ENCODE measurements at places on chromosomes 7 and 10.

- DNase-seq: no peak
Observed at GRCh38 chr7:3259711-3260400, 41.2 kb upstream of the SDK1 start.

GRCh38 chr10:68346774-68347173 lies 14.0 kb upstream of the PBLD start:
- no peak for DNase-seq

- peak; percentile 44 for DNase-seq
Observed at GRCh38 chr10:133110133-133110532, 22.4 kb downstream of the ADGRA1 start.

DNA sequence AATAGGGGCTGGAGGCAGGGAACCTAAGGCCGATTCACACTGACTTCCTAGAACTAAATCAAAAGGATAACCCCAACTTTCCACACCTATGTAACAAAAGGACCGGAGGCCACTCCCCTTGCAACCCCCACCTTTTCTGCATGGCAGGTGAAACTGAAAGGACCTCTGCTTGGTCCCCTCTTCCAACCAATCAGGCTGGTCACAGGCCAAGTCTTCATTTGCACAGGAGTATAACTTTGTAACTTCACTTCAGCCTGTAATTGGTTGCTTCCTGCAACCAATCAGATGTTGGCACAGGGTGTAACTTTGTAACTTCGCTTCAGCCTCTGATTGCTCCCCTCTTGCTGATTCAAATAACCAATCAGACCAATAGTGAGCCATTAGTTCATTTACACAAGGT lies 190.0 kb downstream of the FAM107B start:
- DNase-seq: no peak

DNA sequence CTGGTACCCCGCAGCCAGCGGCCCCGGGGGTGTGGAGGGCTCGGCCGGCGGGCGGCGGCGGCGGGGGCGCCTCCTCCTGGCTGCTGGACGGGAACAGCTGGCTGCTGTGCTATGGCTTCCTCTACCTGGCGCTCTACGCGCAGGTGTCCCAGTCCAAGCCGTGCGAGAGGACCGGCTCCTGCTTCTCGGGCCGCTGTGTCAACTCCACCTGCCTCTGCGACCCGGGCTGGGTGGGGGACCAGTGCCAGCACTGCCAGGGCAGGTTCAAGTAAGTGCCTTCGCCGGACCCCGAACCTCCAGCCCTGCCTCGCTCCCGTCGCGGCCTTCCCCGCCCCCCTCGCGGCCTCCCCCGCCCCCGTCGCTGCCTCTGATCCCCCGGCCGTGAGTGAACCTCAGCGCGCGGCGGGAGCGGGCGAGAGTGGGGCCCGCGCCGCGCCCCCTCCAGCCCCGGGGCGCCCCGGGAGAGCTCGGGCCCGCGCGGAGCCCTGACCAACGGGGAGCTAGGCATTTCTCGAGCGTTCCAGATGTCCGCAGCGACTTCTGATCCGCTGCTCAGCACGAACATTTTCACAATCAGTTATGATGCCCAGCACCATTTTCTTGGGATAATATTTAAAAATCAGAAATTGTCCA lies 727 bp downstream of the ATRNL1 start:
- peak; percentile 12 for DNase-seq

DNA sequence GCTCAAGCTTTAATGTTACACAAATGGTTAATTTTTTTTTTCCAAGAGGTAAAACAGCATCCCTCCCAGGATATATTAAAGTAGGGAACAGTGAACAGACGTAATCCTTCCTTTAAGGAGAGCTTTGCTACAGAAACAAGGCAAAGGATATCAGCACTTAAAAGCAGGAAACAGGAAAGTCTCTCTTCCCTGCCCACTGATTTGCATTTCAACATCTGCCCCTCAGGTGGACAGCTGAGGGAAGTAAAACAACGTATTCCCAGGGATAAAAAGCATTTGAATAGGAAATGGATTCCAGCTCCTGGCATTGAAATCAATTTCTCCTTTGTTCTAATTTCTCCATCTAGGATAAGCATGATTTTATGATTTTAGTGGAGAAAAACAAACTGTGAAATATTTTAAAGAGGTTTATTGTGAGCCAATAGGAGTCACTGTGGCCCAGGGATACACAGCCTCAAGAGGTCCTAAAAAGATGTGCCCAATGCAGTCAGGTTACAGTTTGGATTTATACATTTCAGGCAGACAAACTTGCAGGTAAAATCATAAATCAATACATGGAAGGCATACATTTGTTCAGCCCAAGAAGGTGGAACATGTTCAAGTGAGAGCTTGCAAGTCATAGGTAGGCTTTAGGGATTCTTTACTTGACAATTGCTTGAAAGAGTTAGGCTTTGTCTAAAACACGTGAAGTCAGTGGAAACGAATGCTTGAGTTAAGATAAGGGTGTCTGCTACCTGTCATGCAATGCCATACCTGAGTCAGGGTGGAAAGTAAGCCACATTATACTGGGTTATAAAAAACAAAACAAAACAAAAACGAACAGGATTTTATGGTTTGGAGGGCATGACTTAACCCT lies 286.2 kb upstream of the VWC2 start:
- DNase-seq: no peak

DNA sequence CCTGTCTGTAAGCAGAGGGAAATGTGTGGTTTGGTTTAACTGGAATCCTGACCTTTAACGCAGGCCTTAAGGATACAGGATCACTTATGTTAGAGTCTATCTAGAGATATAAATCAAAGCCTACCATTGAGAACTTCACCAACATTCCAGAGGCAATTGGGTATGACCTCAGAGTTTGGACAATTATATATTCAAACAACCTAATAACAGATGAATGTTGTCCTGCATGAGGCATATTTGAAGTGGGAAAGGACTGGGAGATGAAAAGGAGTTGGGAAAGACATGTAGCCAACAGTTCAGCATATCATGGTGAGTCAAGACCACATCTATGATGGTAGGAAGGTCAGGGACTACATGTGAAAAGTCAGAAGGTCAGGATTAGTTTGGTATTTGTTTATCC lies 274.2 kb downstream of the DOCK4 start:
- no peak for DNase-seq

DNA sequence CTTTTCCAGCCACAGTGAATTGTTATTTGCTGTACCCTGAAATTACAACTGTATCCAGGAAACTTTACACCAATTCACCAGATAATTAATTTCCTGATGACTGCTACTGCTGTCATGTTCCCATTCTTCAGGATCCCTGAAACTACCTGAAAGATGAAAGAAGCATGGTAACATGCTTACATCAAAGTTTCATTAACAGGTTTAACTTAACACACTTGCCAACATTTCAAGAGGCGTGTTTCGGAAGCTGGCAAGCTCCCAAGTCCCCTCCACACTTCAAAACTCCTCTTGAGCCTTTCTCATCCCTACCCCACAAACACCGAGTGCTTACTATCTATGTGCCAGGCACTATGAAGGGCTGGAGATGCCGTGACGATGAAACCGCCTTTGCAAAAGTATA lies 88.6 kb downstream of the MPP7 start:
- no peak for DNase-seq

- peak; percentile 44 for DNase-seq
Observed at GRCh38 chr7:43834463-43835251, 34.7 kb downstream of the MRPS24 start.

GRCh38 chr10:100710151-100710871 lies 35.1 kb upstream of the PAX2 start:
- no peak for DNase-seq

DNA sequence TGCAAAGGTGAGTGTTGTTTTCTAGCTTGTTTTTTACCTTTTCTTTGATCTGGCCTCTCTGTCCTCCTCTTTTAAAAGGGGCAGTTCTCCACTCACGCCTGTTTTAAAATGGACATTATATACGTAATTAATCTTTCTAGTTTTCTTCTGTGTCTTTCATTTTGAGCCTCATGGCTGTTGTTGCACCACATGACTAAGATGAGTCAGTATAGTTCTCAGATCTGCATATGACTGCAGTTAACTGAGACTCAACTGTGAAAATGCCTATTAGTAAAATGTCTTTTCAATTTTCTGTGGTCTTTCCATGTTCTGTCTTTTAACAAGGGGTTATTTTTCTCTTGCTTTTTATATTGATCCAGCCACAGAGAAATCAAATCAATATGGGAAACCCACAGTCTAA lies 296.1 kb downstream of the CDK14 start:
- DNase-seq: no peak

DNA sequence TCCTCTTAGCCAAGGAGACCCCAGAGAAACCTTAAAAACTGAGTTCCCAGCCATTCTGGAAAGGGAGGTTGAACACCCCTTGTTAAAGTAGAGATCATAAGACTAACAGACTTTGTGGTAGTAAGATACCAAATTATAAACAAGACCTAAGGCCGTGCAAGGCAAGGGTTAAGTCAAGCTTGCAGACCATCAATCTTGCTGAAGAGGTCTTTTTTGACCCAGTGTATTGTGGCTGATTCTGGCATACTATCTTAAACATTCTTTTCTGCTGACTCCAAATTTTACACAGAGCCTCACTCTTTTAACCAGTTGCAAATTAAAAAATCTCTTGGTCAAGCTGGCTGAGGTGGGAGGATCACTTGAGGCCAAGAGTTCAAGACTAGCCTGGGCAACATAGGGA lies 1.2 kb upstream of the TBRG4 start:
- no peak for DNase-seq

GRCh38 chr7:126657599-126658358 lies 595.0 kb downstream of the GRM8 start:
- DNase-seq: no peak

DNA sequence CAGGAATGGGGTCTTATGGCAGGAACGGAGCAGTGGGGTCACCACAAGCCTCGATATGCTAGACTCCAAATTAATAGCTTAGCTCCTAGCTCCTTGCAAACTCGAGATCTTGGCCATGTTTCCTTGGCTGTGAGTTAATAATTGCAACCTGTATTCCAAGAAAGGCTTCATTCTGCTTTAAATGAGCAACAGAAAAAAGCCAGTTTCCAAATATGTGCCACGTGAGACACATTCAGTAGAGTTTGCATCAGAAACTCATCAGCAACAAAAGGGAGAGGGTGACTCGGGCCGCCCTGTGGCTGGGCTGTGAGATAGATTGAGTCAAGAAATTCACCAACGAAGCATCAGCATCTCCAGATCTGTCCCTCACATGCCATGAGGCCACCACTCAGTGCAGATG lies 112.0 kb downstream of the NPTX2 start:
- DNase-seq: no peak

DNA sequence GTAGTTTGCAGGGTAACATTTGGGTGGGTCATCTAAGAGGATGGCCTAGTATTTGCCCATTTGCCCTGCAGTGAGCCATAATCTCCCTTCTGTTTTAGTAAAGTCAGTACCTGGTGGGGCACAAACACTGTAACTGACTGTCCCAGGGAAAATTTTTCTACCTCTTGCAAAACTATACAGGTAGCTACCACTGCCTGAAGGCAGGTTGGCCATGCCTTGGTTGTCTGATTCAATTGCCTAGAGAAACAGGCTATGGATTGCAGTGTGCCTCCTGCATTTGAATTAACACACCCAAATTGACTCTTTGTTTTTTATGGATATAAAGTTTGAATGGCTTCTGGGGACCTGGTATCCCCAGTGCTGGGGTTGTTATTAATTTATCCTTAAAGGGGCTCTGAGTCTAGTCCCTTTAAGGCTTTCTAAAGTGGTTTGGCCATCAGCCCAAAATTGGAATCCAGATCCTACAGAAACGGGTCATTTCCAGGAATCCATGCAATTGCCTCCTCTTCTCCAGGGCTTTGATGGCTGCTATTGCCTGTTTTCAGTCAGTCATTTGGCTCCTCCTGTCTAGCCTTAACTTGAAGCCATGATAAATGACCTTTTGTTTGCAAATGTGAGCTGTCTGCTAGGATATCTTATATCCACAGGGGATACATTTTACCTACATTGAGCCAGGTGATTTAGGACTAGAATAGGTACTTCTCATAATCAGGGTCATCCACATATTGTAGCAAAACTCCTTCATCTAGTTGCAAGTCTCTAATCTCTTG lies 89.1 kb downstream of the STRA8 start:
- DNase-seq: no peak

- DNase-seq: no peak
Observed at GRCh38 chr10:2919016-2919415, 148.3 kb upstream of the PFKP start.

GRCh38 chr10:24706479-24707118 lies 17.1 kb downstream of the ARHGAP21 start:
- no peak for DNase-seq

DNA sequence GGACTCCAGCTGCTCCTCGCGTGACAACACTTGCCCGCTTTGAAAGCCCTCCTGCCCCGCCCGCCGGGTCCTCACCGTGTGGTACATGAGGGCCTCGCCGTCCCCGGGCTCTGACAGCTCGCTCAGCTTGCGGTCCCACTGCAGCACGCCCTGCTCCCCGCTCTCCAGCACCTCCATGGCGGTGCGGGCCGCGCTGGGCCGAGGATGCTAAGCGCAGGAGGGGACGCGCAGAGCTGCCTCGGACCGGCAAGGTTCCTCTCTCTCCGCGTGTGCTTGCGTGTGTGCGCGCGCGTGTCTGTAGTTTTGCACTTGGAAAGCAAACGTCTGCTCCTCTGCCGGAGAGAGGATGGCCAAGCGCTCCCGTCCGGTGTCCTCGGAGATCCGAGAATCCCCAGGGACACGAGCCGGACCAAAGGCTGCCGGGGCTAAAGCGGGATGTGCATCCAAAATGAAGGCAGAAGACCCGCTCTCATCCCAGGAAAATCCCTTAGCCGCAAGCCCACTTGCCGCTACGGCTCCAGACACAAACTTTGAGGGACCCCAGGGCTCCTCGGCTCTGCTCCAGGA lies at the start of gene CREB3L2:
TSS of gene CREB3L2 (minus strand) at position 558 of the 567 bp plus-strand sequence. CDS start at position 177, 381 bp downstream.
- no peak for DNase-seq

DNA sequence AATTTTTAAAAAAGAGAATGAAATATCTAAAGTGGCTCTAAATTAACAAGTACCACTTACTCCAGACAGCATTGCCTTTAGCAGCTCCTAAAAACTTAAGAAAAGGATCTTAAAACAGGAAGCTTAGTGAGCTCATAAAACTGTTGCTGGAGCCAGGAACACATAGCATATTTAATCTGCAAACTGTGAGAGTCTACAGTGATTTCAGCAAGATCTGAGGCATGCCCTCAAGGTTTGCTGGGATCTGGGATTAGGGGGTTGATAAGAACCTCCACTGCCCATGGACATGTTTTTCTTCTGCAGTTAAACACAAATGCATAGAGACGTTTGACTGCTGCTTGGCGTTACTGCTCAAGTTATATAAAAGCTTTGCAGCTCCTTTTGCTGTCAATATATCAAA lies 3.8 kb downstream of the GLI3 start:
- no peak for DNase-seq

DNA sequence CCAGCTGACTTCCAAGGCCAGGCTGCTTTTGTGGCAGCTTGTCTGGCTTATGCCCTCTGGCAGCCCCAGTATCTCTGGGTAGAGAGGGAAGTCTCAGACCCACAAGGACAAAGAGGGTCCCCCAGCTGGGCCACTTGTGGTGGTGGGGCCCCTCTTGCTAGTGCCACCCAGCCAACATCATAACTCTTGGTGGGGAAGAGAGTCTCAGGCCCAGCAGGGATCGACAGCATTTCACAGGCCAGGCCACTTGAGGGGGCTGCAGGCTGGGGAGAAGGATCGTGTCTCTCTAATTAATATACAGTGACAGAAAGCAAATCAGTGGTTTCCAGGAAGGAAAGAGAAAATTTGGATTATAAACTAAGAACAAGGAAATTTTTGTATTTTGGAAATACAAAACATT lies 76.0 kb downstream of the TYW1B start:
- DNase-seq: no peak

GRCh38 chr10:60123668-60124067 lies 217.3 kb upstream of the CCDC6 start:
- no peak for DNase-seq

Data from T47D (cell line).